ENCODE measurements at places on chromosomes 12 and 14.

GRCh38 chr12:47886510-47887240, 18.1 kb downstream of the VDR start:
- DNase-seq = no peak

- DNase-seq = no peak
These were observed 4.4 kb downstream of the BLTP3B start for GRCh38 chr12:100138048-100138802.

- no peak for DNase-seq
These were observed 196.9 kb upstream of the BTG1 start for GRCh38 chr12:92342574-92342973.

GRCh38 chr12:116959845-116960514, 49.2 kb downstream of the FBXW8 start:
- no peak for DNase-seq

GRCh38 chr12:43942379-43942778, 106.5 kb downstream of the TMEM117 start:
- DNase-seq = no peak

- DNase-seq = no peak
These were observed 4.7 kb downstream of the RARG start for GRCh38 chr12:53227341-53227740.

DNA sequence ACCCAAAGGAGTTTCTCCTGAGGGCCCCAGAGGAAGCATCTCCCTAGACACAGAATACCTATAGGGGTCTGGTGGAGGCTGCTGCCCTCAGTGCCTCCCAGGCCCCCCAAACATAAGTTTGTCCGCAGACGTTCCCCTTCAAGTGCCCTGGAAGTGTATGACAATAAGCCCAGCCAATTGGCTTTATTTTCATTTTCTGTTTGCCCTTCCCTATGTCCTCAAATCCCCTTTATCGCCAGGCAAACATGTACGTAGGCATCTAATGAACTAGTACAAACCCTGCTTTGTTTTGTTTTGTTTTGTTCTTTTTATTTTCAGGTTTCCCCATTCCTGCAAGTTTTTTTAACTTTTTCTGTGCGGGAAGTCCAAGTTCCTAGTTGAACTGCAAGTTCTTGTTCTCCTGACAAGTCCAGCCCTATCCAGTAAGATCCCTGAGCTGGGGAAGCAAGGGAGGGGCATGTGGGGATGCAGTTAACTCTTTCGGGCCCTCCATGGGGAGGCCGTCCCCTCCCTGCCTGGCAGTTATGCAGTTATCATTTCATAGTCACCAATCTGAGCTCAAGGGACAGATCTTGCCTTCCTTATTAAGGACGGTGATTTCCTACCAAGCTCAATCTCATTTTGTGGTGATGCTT, 141.9 kb downstream of the KCNA5 start:
- DNase-seq = no peak

DNA sequence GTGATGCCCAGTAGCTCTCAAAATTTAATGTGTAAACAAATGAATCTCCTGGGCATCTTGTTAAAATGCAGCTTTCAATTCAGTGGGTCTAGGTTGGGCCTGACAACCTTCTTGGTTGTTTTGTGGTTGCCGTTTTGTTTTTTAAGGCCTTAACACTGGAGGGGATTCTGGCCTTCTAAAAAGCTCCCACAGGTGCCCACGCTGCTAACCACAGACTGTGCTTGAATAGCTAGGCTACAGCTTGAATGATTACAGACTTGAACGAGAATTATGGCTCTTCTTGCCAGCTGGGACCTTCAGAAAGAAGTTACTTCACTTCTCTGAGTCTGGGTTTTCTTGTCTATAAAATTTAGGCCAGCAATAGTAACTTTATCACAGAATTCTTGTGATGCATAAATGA, 1.3 kb upstream of the FLVCR2 start:
- no peak for DNase-seq

DNA sequence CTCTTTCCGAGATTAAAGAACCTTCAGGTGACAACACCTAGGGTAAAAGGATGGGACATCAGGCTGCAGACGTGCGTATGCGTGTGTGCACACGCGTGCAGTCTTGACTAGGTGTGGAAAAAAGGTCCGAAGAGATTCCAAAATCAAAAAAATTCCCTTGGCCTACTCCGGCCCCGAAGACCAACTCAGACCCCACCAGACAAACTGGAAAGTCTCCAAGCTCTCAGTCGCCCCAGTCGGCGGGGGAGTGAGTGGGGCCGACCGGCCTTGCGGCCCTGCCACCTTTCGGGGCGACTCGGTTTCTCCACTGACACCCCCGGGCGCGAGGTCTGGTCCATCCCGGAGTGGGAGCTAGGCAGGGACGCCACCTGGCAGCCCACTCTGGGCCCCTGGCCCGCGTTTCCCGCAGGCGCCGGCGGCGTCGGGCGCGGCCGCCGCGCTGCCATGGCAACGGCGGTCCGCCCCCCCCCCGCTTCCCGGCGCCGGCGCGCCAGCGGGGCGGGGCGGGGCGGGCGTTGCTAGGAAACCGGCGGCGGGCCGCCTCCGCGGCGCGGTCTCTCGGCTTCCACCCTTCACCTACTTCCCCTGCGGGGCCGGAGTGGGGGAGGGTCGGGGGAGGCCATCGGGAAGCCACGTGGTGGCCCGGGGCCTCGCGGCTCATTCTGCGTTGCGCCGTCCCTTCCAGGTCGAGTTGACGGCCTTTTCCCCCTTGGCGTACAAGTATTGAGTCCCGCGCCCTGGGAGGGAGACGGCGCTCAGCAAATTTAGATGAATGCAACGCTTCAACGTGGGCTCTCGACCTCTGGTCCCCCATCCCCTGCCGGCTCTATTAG, 253.1 kb downstream of the EFCAB11 start:
- DNase-seq = no peak

DNA sequence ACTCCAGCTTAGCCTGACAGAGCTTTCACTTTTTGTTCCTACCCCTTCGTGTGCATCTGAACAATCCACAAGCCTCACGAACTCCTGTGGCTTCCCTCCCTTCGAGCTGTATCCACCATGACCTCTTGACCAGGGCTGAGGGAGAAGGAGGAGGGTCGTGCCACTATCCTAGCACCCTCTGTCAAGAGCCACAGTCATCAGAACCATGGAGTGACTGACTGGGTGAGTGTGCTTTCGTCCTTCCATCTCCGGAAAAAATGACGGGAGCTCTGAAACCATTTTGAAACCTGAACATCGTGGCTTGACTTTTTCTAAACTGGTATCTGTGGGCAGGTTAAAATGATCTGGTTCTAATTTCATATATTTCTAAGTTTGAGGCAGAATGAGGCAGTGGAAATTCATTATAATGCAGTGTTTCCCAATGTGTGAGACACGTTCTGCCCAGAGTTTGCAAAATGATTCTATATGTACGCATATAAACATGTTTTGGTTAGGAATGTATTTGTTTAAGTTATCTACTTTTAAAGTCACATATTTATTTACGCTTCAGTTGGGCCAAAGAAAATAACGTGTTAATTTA, 27.0 kb downstream of the IL26 start:
- DNase-seq = no peak

DNA sequence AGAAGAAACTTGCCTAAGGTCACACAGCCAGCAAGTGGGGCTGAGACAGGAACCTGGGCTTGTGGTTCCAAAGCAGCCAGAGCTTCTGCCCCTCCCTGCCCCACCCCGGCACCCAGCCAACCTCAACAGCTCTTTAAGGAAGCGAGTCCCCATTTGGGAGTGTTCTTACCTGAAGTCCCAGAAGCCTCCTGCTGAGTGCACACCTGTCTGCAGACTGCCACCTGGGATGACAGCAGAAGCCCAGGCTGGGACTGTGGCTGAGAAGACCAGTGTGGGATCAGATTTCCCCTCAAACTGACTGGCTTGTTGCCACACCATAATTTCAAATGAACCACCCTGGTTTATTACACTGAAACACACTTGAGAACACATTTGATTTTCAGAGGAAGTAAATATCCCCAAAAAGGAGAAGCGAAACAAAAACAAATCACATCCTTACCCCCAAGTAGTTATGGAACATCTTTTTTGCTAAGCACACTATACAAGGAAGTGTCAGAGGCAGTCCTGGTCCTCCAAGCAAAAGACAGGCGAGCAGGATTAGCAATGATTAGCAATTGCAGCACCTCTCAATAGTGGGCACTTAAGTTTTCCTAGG, 6.3 kb upstream of the RIN3 start:
- no peak for DNase-seq

GRCh38 chr12:28026701-28027100, 54.2 kb upstream of the PTHLH start:
- no peak for DNase-seq

DNA sequence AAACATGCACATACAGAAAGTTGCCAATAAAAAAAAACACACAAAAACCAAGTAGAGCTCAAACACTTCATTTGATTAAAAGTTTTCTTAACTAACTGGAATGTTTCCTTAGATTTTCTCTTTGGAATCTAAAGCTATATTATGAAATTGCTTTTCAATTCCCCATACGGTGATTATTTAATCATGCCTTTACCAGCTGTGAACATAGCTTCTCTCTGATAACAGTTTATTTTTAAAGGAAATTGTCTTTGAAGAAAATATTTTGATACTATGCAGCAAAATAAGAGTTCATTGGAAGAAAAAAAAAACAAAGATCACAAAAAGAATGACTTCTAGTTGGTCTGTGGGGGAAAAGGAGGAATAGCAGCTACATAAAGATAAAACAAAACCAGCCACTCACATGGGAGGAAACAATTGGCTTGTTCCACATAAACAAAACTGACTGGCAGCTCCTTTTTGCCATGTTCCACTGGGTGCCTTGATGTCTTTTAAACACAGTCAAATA, 71.4 kb downstream of the BMP4 start:
- DNase-seq = no peak

- DNase-seq = no peak
These were observed 56.4 kb downstream of the UBR7 start for GRCh38 chr14:93263416-93263815.

DNA sequence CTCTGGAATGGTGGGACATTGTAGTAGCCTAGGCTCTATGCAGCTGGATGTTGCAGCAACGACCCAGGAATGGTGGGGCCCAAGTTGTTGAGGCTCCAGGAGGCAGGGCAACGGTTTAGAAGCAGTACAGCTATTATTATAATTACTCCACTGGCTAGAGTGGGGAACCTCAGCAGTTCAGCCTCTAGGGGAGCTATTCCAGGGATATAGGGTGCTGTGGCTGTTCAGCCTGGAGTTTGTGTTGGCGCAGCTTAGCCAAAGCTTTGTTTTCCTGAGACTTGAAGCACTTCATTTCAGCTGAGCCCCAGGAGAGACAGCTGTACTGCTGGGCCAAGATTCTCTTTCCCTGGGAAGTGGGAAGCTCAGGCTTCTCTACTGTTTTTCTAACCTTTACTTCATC, 1023.0 kb upstream of the ATXN7L3B start:
- no peak for DNase-seq

DNA sequence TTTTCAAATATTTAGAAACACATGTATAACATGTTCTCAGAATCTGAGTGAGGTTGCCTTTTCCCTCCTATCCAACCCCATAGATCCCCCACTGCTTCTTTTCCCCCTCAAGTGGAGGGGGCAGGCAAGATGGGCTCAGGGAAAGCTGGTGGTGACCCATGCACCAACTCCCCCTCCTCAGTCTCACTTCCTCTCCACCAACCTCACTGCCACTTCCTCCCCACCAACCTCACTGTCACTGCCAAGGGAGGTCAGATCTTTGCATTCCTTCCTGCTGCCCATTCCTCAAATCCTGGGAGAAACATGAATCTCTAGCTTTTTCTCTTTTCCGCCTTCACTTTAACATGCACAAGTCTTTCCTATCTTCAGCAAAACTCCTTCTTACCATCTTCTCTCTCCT, 48.7 kb downstream of the SPTB start:
- DNase-seq = no peak

- DNase-seq = no peak
These were observed 914 bp upstream of the PACS2 start for GRCh38 chr14:105313381-105314286.
